ENCODE measurements at places on chromosomes 4 and X. TPM values are rescaled to one million over a fixed set of nuclear protein-coding genes. Genes with fewer than 3 reads are reported as not detected.

Gene CSAG1
- total RNA-seq: not detected

Gene TRO
- 5.7 TPM for total RNA-seq

Gene GPR173
- 0.17 TPM for total RNA-seq

Gene MAGEA1
- not detected for total RNA-seq

Gene NAA11
- not detected for total RNA-seq

Gene IKBKG
- total RNA-seq: 32.1 TPM

Gene FRMD7
- total RNA-seq: not detected

All from activated CD8-positive, alpha-beta memory T cell treated with anti-CD3 and anti-CD28 coated beads for 36 hours (primary cell).